Left kidney (tissue), 8 donors: ENCODE measurements at places on chromosomes 12 and 14. TPM values are rescaled to one million over a fixed set of nuclear protein-coding genes. Genes with fewer than 3 reads are reported as not detected.
A peak's percentile ranks its signal among the peaks of the same experiment; 100 is the strongest.

- no peak for DNase-seq
Measured at GRCh38 chr12:6306599-6307220, 3.8 kb upstream of the PLEKHG6 start.

The PLA2G1B gene
- polyA plus RNA-seq: 0.27 TPM

DNA sequence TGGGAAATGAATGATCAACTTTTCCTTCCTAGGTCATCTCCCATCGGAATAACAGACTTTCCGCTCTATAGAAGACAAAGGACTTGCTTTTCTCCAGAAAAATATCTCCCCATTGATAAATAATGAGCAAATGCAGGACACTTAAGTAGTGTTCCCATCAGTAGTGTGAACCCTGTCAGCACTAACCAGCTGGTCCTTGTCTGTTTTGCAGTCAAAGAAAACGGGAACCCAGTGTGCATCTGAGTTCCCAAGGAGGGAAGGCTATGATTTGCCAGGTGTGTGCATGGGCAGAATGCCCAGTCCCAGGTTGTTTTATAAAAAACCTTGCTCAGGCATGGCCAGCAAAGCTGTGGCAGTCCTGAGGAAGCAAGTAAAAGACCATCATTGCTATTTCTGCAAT is 256.5 kb upstream of the HMGA2 start:
- no peak for DNase-seq

The RNASE3 gene
- 1.2 TPM for polyA plus RNA-seq

The MDGA2 gene
- polyA plus RNA-seq: 2.1 TPM

The CYP27B1 gene
- polyA plus RNA-seq: 2.0 TPM

- DNase-seq: no peak
Measured at GRCh38 chr12:3186546-3187215, 109.5 kb downstream of the TSPAN9 start.

DNA sequence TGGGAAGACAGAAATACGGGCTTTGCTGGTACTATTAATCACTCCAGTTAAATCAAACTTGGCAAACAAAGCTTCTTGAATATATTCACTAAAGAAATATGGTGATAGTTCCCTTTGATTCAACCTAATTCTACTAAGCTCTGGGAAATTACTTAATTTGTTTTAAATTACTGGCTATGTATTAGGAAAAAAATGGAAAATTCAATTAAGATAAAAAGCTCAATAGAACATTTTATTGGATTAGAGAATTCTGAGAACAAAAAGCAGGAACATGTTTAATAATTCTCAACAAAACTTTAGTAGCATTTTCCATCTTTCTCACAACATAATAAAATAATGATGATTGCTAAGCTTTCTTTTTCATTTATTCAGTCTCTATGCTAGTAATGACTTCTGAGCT is 30.2 kb downstream of the BDKRB1 start:
- DNase-seq: no peak

DNA sequence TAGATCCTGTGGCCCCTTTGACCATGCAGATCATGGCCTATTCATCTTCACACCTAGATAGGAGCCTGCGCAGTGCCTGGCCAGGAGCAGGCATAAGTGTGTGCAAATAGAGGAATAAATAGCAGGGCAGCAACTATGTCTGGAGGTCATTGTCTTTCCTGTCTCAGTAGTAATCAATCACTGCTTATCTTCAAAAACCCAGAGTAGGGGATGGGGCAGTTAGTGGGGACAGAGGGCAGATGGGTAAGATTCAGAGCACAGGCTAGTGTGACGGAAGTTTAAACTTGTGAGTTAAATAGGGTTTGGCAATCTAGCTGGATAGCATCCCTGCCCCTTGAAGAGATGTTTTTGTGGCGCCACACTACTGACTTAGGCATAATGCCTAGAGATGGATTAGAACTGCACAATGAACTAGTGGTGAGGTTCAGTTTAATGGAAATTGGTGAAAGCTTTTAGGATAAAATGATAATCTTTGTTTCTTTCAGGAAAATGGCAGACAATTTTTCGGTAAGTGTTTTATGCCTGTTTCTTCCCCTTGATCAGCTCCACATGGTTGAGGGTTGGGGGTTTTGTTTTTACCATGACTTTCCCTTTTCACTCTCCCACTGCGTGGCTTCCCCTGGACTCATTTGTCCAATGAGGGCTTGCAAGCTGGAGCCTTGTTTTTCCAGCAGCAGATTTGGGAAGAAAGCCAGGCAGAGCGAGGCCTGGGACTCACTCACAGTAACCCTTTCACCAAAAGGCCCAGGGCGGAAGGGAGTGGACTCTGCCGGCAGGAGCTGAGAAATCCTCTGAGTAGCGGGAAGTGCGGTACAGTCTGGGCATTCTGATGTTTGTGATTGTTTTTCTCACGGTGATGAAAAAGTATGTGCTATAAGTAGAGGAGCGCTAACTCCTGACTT is 8.1 kb downstream of the LGALS3 start:
- peak; percentile 62 for DNase-seq

DNA sequence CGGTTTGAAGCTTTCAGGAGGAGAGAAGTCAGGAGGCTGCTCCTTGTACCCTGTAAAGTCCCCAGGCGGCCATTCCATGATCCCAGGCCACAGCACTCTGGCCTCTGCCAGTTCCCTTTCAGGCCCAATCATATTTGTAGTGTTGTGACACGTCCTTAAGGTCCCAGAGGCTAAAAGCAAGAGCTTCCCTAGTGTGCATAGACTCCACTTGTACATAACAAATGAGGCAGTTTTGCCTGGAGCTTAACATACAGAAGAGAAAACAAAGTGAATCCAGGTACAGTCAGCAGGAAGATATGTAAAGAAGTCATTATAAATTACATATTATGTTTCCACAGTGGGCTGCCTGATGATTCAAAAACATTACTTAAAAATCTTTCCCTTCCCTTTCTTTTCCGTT is 81.1 kb upstream of the RPH3A start:
- no peak for DNase-seq

DNA sequence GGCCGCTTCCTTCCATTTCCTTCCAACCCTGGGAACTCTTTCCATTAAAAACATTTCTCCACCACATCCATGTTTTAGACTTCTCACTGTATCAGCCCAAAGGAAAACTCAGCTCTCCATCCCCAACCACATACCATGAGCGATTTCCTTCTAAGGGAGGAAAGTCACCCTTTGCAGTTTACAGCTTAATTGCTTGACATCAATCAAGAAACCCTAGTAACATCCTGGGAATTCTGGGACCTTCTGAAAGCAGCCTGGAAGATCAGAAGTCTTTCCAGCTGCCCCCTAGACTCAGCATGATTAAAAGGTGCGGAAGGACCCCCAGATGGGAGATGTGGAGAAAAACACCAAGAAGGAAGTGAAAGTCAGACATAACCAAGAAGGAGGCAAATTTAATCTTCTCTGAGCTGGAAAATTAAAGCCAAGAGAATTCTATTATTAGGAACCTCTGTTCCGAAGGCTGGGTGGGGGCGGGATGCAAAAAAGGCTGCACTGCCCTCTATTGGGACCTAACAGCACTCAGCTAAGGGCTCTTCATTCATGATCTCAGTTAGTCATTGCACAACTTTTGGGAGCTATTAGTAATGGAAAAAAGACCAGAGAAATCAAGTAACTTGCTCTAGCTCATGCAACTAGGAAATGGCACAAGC is 73.3 kb upstream of the PLXNC1 start:
- DNase-seq: peak; percentile 60
